ENCODE measurements at places on chromosomes 4 and X.

GRCh38 chr4:95165926-95166524, 382.7 kb downstream of the UNC5C start:
- DNase-seq = peak; percentile 86
- H3K4me3 ChIP-seq = no peak overlapping the region
- no peaks in the 10 kb centered on the region for H3K36me3 ChIP-seq
- no peak overlapping the region for H3K27ac ChIP-seq

- H3K36me3 ChIP-seq = no peaks in the 10 kb centered on the region
- H3K27me3 ChIP-seq = no peaks in the 10 kb centered on the region
- H3K27ac ChIP-seq = no peak overlapping the region
- no peak overlapping the region for H3K4me3 ChIP-seq
- peaks cover 9% of the 10 kb centered on the region for H3K4me1 ChIP-seq
These were observed 90.9 kb downstream of the COMMD8 start for GRCh38 chr4:47372561-47372960.

GRCh38 chr4:146027761-146028160, 89.1 kb upstream of the ZNF827 start:
- no peak overlapping the region for H3K27ac ChIP-seq
- no peak overlapping the region for H3K4me3 ChIP-seq
- H3K27me3 ChIP-seq = no peaks in the 10 kb centered on the region

GRCh38 chrX:84182516-84182915, 5.5 kb downstream of the RPS6KA6 start:
- H3K27ac ChIP-seq = no peak overlapping the region
- peaks cover 3% of the 10 kb centered on the region for H3K4me1 ChIP-seq
- no peak for DNase-seq

- no peak overlapping the region for H3K4me3 ChIP-seq
- peaks cover 9% of the 10 kb centered on the region for H3K4me1 ChIP-seq
- no peaks in the 10 kb centered on the region for H3K27me3 ChIP-seq
- no peak overlapping the region for H3K27ac ChIP-seq
- DNase-seq = no peak
These were observed 17.8 kb downstream of the ZCCHC4 start for GRCh38 chr4:25330335-25330734.

DNA sequence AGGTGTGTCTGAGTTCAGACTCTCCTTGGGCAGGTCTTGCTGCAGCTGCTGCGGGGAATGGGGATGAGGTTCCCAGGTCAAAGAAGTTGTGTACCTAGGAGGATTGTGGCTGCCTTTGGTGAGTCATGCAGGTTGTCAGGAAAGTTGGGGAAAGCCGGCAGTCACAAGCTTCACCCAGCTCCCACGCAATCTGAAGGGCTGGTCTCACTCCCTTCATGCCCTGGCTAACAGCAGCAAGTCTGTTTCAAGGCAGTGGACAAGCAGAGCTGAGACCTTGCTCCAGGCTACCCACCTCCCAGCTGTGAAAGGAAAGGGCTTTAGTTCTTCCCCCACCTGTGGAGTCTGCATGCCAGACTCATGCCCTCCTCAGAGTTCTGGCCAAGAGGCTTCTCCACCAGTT, 287.2 kb downstream of the DTHD1 start:
- no peaks in the 10 kb centered on the region for H3K27me3 ChIP-seq
- DNase-seq = no peak
- no peaks in the 10 kb centered on the region for H3K4me1 ChIP-seq
- no peaks in the 10 kb centered on the region for H3K36me3 ChIP-seq
- no peak overlapping the region for H3K27ac ChIP-seq

GRCh38 chr4:77994194-77994721, 62.9 kb upstream of the FRAS1 start:
- H3K4me3 ChIP-seq = no peak overlapping the region
- DNase-seq = peak; percentile 73
- no peak overlapping the region for H3K27ac ChIP-seq
- no peaks in the 10 kb centered on the region for H3K4me1 ChIP-seq
- no peaks in the 10 kb centered on the region for H3K27me3 ChIP-seq

DNA sequence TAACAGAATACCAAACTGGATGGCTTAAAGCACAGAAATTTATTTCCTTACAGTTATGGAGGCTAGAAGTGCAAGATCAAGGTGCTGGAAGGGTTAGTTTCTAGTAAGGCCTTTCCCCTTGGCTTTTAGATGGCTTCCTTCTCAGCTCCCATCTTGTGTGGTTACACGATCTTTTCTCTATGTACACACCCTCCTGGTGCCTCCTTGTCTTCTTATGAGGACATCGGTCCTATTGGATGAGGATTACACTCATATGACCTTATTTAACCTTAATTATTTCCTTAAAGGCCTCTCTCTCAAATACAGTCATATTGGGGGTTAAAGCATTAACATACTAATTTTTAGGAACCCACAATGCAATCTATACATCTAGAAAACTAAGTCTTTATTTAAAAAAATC, 787.9 kb upstream of the GALNTL6 start:
- peaks cover 24% of the 10 kb centered on the region for H3K4me1 ChIP-seq
- DNase-seq = peak; percentile 54
- peak overlapping the region; percentile 41 for H3K27ac ChIP-seq
- H3K27me3 ChIP-seq = no peaks in the 10 kb centered on the region
- H3K36me3 ChIP-seq = no peaks in the 10 kb centered on the region

DNA sequence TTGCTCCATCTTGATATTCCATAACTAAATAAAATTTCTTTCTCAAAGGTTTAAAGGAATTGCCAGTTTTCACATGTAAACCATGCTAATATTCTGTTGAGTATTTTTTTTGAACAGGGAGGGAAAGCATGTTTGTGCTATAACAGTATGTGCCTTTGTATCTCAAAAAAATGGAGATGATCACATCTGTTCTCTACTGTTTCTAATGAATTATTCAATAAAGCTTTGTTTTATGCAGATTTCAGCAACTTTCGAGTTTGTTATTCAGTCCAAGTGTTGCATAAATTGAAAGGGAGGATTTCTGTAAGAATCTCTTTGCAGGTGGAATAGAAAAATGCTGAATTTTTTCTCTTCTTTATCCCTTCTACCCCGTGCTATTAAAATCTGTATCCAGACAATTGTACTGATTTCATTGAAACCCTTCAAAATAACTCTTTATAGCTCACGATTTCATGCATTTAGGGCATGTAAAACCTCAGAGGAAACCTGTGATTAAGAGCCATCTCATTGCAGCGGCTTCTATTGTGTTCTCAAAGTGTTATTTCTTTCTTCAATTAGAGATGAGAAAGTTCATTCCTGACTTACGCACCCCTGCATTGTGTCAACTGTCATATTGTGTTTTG, 42.1 kb downstream of the NEIL3 start:
- H3K36me3 ChIP-seq = peaks cover 6% of the 10 kb centered on the region
- no peak for DNase-seq
- no peak overlapping the region for H3K27ac ChIP-seq
- H3K27me3 ChIP-seq = no peaks in the 10 kb centered on the region
- H3K4me1 ChIP-seq = no peaks in the 10 kb centered on the region

DNA sequence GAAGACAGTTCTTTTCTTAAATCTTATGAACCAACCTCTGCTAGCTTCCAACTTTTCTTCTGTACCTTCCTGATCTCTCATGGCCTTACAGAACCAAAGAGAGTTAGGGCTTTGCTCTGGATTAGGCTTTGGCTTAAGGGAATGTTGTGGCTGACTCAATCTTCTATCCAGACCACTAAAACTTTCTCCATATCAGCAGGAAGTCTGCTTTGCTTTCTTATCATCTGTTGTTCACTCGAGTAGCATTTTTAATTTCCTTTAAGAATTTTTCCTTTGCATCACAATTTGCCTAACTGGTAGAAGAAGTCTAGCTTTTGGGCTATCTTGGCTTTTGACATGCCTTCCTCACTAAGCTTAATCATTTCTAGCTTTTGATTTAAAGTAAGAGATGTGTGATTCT, 167.0 kb downstream of the TBCK start:
- no peaks in the 10 kb centered on the region for H3K27me3 ChIP-seq
- H3K27ac ChIP-seq = no peak overlapping the region
- no peaks in the 10 kb centered on the region for H3K4me1 ChIP-seq
- no peak overlapping the region for H3K4me3 ChIP-seq

- H3K36me3 ChIP-seq = no peaks in the 10 kb centered on the region
- no peaks in the 10 kb centered on the region for H3K27me3 ChIP-seq
- no peaks in the 10 kb centered on the region for H3K4me1 ChIP-seq
- no peak for DNase-seq
- H3K27ac ChIP-seq = no peak overlapping the region
- H3K4me3 ChIP-seq = no peak overlapping the region
These were observed 23.6 kb downstream of the KIF4A start for GRCh38 chrX:70313503-70313902.

GRCh38 chr4:188328966-188329365, 189.7 kb downstream of the TRIML1 start:
- no peak overlapping the region for H3K4me3 ChIP-seq
- no peak for DNase-seq
- H3K27me3 ChIP-seq = no peaks in the 10 kb centered on the region
- no peaks in the 10 kb centered on the region for H3K36me3 ChIP-seq
- no peak overlapping the region for H3K27ac ChIP-seq

DNA sequence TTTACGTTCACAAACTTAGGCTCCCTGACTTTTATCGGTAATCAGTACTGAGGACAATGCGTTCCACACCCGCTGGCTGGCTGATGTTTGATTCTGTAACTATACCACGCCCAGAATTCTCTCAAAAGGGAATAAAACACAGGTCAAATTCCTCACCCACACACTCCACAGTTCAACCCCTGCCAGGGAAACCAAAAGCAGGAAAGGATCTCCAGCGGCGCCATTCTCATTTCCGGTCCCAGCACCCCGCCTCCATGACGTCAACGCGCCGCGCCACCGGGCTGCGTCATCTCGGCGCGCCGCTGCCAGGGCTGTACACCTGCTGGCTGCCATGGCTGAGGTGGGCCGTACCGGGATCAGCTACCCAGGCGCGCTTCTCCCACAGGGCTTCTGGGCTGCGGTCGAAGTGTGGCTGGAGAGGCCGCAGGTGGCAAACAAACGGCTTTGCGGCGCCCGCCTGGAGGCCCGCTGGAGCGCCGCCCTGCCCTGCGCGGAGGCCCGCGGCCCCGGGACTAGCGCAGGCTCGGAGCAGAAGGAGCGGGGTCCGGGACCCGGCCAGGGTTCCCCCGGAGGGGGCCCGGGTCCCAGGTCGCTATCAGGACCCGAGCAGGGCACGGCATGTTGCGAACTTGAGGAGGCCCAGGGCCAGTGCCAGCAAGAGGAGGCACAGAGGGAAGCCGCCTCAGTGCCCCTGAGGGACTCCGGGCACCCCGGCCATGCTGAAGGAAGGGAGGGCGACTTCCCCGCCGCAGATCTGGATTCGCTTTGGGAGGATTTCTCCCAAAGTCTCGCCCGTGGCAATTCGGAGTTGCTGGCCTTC, at the start of the genes ACOX3 and TRMT44:
Gene ACOX3 (minus strand): TSS at position 232 of the 820 bp plus-strand sequence. CDS start 24,202 bp downstream, outside the sequence.
Gene TRMT44 (plus strand): TSS at position 286 of the 820 bp plus-strand sequence. CDS start 46 bp downstream, at position 332.
- peak within 1 kb of the TSS; percentile 99 for H3K4me3 ChIP-seq
- H3K36me3 ChIP-seq = no peaks in the 10 kb centered on the region
- H3K27ac ChIP-seq = peak within 1 kb of the TSS; percentile 95
- DNase-seq = peak; percentile 93
- no peaks in the 10 kb centered on the region for H3K27me3 ChIP-seq
- H3K4me1 ChIP-seq = peaks cover 35% of the 10 kb centered on the region

GRCh38 chrX:29172880-29173279, 585.6 kb downstream of the IL1RAPL1 start:
- H3K36me3 ChIP-seq = no peaks in the 10 kb centered on the region
- H3K27ac ChIP-seq = no peak overlapping the region
- no peak overlapping the region for H3K4me3 ChIP-seq
- H3K27me3 ChIP-seq = no peaks in the 10 kb centered on the region
- DNase-seq = no peak

GRCh38 chr4:56112377-56112776, 163.6 kb downstream of the CEP135 start:
- H3K27me3 ChIP-seq = no peaks in the 10 kb centered on the region
- H3K27ac ChIP-seq = no peak overlapping the region
- H3K36me3 ChIP-seq = no peaks in the 10 kb centered on the region

DNA sequence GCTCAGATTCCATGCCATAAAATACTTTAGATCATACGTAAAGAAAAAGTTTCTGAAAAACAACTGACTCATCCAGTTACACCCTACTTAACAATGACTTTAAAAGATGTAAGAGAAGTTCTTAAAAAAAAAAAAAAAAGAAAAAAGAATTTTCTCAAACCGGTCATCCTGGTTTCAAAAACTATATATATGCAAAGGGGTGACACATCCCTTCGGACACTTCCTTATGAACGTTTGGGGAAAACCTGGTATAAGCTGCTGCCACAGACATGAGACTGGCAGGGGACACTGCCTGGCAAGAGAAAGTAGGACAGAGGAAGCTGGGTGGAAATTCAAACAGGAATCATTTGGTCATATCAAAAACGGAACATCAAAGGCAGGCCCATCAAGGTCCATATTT, 81.2 kb upstream of the PRSS48 start:
- no peak for DNase-seq
- H3K27ac ChIP-seq = no peak overlapping the region
- no peaks in the 10 kb centered on the region for H3K4me1 ChIP-seq
- no peaks in the 10 kb centered on the region for H3K36me3 ChIP-seq
- no peak overlapping the region for H3K4me3 ChIP-seq

DNA sequence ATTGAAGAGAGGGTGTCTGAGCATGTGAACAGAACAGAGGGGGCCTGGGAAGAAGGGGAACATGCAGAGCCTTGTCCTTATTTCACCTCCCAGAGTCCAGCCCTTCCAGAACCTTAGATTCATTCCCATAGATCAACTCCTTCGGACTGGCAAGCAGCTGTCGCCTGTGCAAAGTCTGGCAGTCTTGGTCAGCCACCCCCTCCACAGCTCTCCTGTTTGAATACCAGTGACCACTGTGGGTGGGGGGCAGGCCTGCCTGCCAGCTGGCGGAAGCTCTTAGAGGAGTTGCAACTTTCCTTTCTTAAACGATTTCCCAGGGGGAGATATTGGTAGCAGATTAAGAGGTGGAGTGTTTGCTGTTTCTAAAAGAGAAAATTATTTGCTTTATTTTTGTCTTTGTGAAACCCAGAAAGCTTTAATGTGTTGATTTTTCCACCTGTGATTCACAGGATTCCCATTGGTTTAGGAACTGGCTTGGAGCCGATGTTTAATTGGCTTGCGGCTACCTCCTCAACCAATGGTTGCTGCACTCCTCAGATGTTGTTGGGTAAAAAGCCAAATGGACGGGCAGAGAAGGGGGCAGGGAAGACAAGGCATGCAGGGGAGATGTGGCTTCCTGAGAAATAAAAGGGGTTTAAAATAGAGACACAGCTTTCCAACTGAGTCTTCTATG, 62.2 kb upstream of the PRPS1 start:
- no peaks in the 10 kb centered on the region for H3K27me3 ChIP-seq
- no peak overlapping the region for H3K4me3 ChIP-seq
- no peak overlapping the region for H3K27ac ChIP-seq
- no peaks in the 10 kb centered on the region for H3K4me1 ChIP-seq

DNA sequence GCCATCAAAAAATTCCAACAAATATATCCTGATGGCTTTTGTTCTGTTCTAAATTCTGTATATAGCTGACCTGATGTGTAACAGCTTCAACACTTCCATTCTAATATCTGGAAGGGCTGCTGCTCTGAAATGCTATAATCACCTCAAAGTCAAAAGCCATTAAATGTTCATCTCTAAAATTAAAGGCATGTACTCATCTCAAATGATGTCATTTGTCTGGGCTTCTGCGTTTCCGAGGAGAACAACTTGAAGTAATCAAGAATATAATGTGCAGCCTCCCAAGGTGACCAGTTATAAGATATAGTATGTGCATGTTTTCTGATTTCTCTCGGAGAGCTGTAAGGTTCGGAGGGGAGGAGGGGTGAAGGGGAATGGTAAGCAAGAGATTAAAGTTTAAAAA, 237.6 kb downstream of the SCFD2 start:
- no peak overlapping the region for H3K27ac ChIP-seq
- no peaks in the 10 kb centered on the region for H3K27me3 ChIP-seq
- no peak for DNase-seq

Measured in common myeloid progenitor, CD34-positive (primary cell).